Mesothelial cell of epicardium (in vitro differentiated cells): ENCODE measurements at places on chromosomes 4 and X. TPM values are rescaled to one million over a fixed set of nuclear protein-coding genes. Genes with fewer than 3 reads are reported as not detected.
A peak's percentile ranks its signal among the peaks of the same experiment; 100 is the strongest.

DNA sequence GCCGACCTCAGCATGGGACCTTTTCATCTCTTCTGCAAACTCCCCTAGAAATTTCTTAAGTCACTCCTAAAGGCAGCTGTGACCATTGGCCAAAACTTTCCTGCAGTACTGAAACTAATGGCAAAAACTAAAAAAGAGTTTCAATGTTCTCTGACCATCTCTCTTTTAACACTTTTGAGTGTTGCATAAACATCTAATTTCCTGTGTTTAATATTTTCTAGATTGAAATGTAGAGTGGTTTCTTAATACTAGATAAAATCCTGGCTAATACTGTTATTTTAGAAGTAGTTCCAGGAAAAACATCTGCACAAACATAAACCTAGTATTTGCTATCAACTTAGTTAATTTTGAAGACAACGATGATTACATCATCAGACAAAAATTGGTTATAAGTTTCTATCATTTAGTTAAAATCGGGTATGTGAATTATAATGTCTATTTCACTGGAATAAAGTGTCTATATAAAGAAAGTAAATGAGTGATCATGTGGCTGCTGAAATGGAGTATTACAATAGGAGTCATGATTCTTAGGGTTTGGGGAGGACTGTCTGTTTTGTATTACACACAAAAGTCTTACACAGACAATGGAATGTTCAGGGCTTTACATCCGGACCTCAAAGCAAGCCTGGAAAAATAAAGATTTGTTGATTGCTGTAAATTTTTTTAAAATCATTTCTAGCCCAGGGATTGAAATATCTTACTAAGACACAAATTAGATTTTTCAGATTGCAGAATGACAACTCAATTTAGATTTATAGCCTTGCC, 1323.4 kb downstream of the C4orf33 start:
- H3K27ac ChIP-seq, result no peak overlapping the region
- no peaks in the 10 kb centered on the region for H3K36me3 ChIP-seq
- H3K4me3 ChIP-seq, result no peak overlapping the region
- no peak for DNase-seq
- H3K27me3 ChIP-seq, result no peaks in the 10 kb centered on the region

DNA sequence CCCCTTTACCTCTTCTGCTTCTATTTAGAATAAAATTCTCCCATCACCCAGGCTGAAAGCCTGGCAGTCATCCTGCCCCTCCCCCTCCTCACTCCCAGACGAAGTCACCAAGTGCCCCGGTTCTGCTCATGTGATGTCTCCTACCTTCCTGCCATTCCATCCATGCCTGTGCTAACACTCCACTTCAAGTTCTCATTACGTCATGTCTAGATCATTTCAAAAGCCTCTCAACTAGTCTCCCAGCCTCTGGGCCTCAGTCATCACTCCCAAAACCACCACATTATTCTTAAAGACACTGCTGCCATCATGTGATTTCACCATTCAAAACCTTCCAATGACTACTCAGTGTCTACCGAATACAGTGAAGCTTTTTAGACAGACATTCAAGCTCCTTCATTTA, 17.2 kb upstream of the HOPX start:
- H3K4me1 ChIP-seq, result peaks cover 9% of the 10 kb centered on the region
- no peak for DNase-seq
- H3K36me3 ChIP-seq, result no peaks in the 10 kb centered on the region
- no peak overlapping the region for H3K4me3 ChIP-seq
- H3K27ac ChIP-seq, result no peak overlapping the region

DNA sequence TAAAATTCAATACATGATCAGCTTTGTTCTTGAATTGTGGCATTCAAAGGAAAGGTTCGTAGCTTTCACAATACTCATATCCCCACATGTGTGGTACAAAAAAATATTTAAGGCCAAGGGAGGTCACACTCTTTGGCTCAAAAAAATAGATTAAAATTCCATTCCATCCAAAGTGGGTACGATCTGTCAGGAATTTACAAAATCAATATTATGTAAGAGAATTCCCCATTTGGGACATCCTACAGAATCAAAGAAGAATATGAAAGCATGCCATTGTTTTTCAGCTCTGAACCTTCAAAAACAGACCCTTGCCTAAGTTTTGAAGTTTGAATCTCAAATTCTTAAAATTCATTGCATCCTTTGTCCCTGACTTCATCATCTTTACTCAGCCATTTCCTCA, 85.8 kb downstream of the MID1 start:
- H3K4me3 ChIP-seq, result no peak overlapping the region
- no peak overlapping the region for H3K27ac ChIP-seq
- H3K4me1 ChIP-seq, result no peaks in the 10 kb centered on the region
- no peaks in the 10 kb centered on the region for H3K27me3 ChIP-seq

GRCh38 chr4:151862766-151863165, 102.0 kb upstream of the GATB start:
- H3K27ac ChIP-seq, result no peak overlapping the region
- no peak for DNase-seq
- no peak overlapping the region for H3K4me3 ChIP-seq
- peaks cover 2% of the 10 kb centered on the region for H3K4me1 ChIP-seq

- no peak overlapping the region for H3K27ac ChIP-seq
- no peaks in the 10 kb centered on the region for H3K4me1 ChIP-seq
- no peaks in the 10 kb centered on the region for H3K27me3 ChIP-seq
- no peak overlapping the region for H3K4me3 ChIP-seq
- peak; percentile 36 for DNase-seq
Measured at GRCh38 chrX:104921584-104922205, 298.8 kb downstream of the TEX13A start.

- H3K27me3 ChIP-seq, result peaks cover 32% of the 10 kb centered on the region
- peaks cover 2% of the 10 kb centered on the region for H3K4me1 ChIP-seq
- H3K4me3 ChIP-seq, result no peak overlapping the region
- no peak overlapping the region for H3K27ac ChIP-seq
- H3K36me3 ChIP-seq, result peaks cover under 1% of the 10 kb centered on the region
- no peak for DNase-seq
Measured at GRCh38 chr4:76246025-76246424, 5.5 kb upstream of the FAM47E start.

DNA sequence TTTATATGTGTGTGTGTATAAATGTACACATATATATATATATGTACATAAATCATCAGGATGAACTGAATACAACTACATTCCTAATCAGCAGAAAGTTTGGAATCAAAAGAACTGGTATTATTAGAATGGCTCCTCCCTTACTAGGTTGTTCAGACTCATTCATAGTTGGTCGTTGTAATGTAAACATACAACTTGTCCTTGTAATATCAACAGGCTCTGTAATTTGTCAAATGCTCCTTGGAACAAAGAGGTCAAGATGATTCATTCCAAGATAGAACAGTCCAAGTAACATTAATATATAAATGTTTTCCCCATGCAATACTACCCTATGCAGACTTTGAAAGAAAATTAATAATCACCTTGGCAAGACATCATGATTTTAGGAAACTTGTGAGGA, 351.4 kb upstream of the SMIM31 start:
- no peaks in the 10 kb centered on the region for H3K36me3 ChIP-seq
- H3K4me1 ChIP-seq, result no peaks in the 10 kb centered on the region
- peaks cover 16% of the 10 kb centered on the region for H3K27me3 ChIP-seq
- no peak for DNase-seq
- no peak overlapping the region for H3K4me3 ChIP-seq

GRCh38 chr4:159018062-159018629, 84.7 kb upstream of the RAPGEF2 start:
- no peak for DNase-seq
- H3K36me3 ChIP-seq, result no peaks in the 10 kb centered on the region
- no peaks in the 10 kb centered on the region for H3K27me3 ChIP-seq
- peaks cover 14% of the 10 kb centered on the region for H3K4me1 ChIP-seq
- no peak overlapping the region for H3K27ac ChIP-seq

GRCh38 chr4:6617246-6617645, 23.2 kb upstream of the MRFAP1 start:
- no peak for DNase-seq
- H3K36me3 ChIP-seq, result peaks cover 27% of the 10 kb centered on the region
- no peak overlapping the region for H3K4me3 ChIP-seq
- H3K27me3 ChIP-seq, result no peaks in the 10 kb centered on the region
- H3K4me1 ChIP-seq, result no peaks in the 10 kb centered on the region
- H3K27ac ChIP-seq, result no peak overlapping the region

GRCh38 chr4:67680581-67681222, 20.3 kb downstream of the UBA6 start:
- H3K4me3 ChIP-seq, result no peak overlapping the region
- DNase-seq, result no peak
- no peak overlapping the region for H3K27ac ChIP-seq
- no peaks in the 10 kb centered on the region for H3K4me1 ChIP-seq

DNA sequence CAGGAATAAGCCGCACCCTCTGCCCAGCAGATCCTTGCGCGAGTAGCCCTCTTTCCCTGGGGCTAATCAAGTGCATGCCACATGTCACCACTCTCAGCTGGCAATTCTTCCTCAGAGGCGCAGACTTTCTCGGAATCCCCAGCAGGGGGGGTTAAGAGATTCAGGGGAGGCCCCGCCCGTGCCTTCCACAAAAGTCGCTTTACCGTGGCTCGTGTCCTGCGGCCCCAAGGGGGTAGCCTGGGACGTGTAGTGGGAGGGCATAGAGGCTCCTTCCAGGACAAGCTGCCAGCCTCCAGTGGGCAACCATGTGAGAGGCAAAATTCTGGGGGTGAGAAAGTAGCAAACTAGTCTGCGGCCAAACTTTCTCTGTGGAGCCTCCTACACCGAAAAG, 652 bp downstream of the SRPX start:
- H3K27ac ChIP-seq, result no peak overlapping the region
- no peak for DNase-seq
- H3K27me3 ChIP-seq, result peaks cover 37% of the 10 kb centered on the region
- no peaks in the 10 kb centered on the region for H3K36me3 ChIP-seq

GRCh38 chr4:167713756-167714155, 378.6 kb upstream of the ANXA10 start:
- no peak overlapping the region for H3K4me3 ChIP-seq
- peaks cover 1% of the 10 kb centered on the region for H3K27me3 ChIP-seq
- H3K4me1 ChIP-seq, result no peaks in the 10 kb centered on the region
- no peaks in the 10 kb centered on the region for H3K36me3 ChIP-seq
- no peak overlapping the region for H3K27ac ChIP-seq
- DNase-seq, result no peak

DNA sequence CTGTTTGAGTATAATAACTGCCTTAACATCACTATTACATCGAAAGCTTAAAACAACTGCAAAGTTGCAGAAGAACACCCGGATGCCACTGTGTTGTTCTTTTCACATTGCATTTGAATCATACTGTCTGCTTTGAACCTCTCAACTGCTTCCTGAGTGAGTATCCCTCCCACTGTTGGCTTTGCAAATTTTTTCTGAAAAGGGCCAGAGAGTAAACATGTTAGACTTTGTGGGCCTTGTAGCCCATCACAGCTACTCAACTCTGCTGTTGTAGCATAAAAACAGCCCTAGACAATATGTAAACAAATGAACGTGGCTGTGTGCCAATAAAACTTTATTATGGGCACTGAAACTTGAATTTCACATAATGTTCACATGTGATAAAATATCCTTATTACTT, 76.1 kb downstream of the NSG1 start:
- peaks cover 40% of the 10 kb centered on the region for H3K36me3 ChIP-seq
- H3K4me3 ChIP-seq, result no peak overlapping the region
- H3K4me1 ChIP-seq, result peaks cover 8% of the 10 kb centered on the region
- no peaks in the 10 kb centered on the region for H3K27me3 ChIP-seq
- no peak for DNase-seq

GRCh38 chr4:72351521-72351920, 217.5 kb downstream of the ADAMTS3 start:
- peak overlapping the region; percentile 41 for H3K27ac ChIP-seq
- no peak overlapping the region for H3K4me3 ChIP-seq
- DNase-seq, result no peak
- H3K36me3 ChIP-seq, result no peaks in the 10 kb centered on the region
- no peaks in the 10 kb centered on the region for H3K27me3 ChIP-seq

GRCh38 chr4:14046642-14047041, 419.1 kb upstream of the BOD1L1 start:
- no peak for DNase-seq
- no peak overlapping the region for H3K4me3 ChIP-seq
- no peak overlapping the region for H3K27ac ChIP-seq
- peaks cover 4% of the 10 kb centered on the region for H3K27me3 ChIP-seq
- no peaks in the 10 kb centered on the region for H3K36me3 ChIP-seq

DNA sequence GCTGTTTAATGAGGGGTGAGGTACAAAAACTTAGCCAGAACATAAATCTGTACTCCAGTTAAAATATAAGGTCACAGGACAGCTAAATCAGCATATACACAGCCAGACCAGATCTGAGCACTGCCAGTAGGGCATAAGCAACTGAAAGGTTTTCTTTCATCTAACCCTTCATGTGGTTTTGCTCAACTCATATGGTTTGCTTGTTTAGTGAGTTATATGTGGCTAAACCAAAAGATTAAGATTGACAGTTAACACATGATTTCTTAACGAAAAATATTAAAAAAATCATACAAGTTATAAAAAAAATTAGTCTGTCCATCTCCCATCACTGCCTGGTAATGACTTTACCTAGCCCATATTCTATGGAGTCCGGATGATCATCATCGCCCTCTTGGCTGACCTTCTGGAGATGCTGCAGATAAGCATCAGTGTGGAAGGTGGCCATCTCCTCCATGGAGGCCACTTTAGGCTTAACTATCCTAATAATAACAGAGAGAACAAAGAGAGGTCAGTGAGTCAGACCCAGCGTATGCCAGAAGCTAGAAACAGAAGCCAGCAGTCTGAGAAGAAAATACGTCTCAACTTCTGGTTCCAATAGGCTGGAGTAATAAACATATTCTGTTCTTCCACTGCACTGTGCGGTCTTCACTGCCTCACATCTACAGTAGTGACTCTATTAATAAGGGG, 4.1 kb downstream of the HDAC8 start:
- H3K36me3 ChIP-seq, result peaks cover 14% of the 10 kb centered on the region
- H3K27ac ChIP-seq, result no peak overlapping the region
- peaks cover 5% of the 10 kb centered on the region for H3K4me1 ChIP-seq
- H3K27me3 ChIP-seq, result no peaks in the 10 kb centered on the region
- no peak for DNase-seq
- no peak overlapping the region for H3K4me3 ChIP-seq

DNA sequence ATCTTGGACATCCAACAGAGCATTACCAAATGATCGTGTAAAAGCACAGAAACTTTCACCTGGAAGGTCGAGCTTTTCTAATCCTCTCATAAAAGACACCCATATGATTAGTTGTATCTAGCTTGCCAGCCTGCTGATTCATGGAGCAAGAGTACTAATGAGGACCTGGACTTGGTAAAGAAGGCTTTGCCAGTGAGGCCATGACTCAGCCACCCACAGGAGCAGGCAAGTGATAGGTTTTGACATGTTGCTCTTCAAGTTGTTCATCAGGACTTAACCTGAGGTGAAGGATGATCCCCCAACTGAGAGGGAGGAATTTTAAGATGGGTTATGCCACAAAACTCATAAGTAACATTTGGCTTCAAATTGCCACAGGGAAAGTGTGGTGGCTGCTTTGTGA, 24.7 kb upstream of the EPGN start:
- H3K36me3 ChIP-seq, result no peaks in the 10 kb centered on the region
- peaks cover 21% of the 10 kb centered on the region for H3K4me1 ChIP-seq
- no peak overlapping the region for H3K4me3 ChIP-seq
- no peaks in the 10 kb centered on the region for H3K27me3 ChIP-seq

GRCh38 chr4:105225500-105225899, 78.8 kb downstream of the TET2 start:
- H3K4me1 ChIP-seq, result peaks cover 5% of the 10 kb centered on the region
- H3K27me3 ChIP-seq, result no peaks in the 10 kb centered on the region
- peaks cover 3% of the 10 kb centered on the region for H3K36me3 ChIP-seq

The IL1RAPL2 gene
- 0.42 to 0.92 TPM (median 0.54 TPM) in 3 replicates for total RNA-seq

The EDA gene
- 8.4 to 9.2 TPM (median 8.9 TPM) in 3 replicates for total RNA-seq

The SUPT20HL2 gene
- total RNA-seq, result not detected in 3 replicates

The ATP11C gene
- 20.9 to 25.5 TPM (median 22.1 TPM) in 3 replicates for total RNA-seq

The ATRX gene
- 165 to 170 TPM (median 168 TPM) in 3 replicates for total RNA-seq
